ENCODE measurements at places on chromosomes 11 and 22.
A peak's percentile ranks its signal among the peaks of the same experiment; 100 is the strongest.

- no peak for DNase-seq
Measured at GRCh38 chr11:83612891-83613766, 327.0 kb upstream of the CCDC90B start.

DNA sequence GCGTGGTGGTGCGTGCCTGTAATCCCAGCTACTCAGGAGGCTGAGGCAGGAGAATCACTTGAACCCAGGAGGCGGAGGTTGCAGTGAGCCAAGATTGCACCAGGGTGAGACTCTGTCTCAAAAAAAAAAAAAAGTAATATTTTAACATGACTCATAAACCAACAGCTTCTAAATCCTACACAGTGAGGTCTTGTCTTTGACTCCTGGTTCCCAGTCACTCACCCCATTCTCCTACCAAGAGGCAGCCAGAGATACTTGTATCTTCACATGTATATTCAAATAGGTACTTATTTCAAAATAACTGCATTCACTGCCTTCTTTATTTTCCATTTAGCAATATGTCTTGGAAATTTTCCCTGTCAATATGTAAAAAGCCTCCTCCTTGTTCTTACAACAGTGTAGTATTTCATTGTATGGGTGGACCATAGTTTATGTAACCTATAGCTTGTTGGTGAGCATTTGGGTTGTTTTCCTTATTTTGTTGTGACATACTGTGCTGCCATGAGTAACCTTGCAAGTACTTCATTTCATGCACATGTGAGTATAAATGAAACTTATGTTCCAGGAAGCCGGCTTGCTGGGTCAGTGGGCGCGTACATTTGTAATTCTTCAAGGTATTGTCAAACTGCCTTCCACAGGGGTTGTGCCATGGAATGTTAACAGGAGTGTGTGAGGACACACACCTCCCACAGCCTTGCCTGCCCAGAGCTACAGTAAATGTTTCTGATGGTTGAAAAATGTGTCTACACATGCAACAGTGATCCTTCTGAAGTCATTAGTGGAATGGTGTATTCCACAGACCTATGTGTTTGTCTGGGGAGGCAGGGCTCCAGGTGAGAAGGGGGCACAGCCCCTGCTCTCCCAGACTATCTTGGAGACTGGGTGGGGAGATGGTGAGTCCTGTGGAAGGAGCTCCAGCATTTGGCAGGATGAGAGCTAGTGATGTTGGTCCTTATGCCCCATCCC is 47.9 kb downstream of the OSBP2 start:
- no peak for DNase-seq

DNA sequence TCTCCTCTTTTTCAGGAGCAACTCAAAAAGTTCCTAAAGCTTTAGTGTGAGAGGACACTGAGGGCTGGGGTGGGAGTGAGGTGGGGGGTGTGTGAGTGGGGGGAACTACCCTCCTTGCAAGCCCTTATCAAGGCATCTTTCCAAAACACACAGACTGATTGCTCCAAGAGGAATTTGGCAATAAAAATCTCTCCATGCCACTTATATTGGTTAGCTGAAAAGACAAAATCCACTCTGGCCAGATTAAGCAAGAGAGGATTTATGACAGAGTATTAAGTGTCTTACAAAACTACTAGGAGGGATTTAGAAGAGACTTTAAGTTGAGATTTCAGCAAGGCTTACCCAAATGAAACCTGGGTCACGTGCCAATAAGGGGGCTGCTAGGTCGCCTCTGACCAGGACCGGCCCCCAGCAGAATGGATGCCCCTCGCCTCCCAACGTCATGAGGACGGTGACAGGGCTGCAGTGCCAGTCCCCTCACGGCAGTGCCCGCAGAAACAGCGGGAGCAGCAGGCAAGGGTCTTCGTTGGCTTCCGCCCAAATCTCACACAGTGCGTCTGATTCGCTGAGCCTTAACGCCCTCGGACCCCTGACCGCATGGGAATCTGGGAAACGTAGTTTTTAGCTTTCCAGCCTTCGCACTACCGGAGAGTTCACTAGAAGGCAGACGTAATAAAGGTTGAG is 22.1 kb upstream of the CTR9 start:
- DNase-seq, result no peak

- DNase-seq, result no peak
Measured at GRCh38 chr11:117514256-117514655, 186.6 kb downstream of the CEP164 start.

GRCh38 chr11:77039491-77040400 is 5.5 kb downstream of the B3GNT6 start:
- DNase-seq, result peak; percentile 13

DNA sequence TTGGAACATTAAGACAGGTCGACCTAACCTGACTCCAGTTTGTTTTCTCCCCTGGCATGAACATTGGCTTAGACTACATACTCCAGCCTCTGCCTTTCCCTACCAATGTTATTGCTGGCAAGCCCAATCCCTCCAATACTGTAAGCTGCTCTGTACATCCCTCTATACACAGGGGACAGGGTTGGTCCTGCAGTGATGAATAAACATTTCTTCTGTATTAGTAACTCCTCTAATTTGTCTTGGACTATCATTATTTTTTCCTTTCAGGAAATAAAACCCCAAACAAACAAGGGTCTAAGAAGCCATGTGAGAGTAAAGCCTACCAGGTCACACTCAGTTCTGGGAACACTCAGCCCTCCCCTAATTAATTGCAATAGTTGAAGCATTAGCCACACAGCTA is 35.1 kb upstream of the FJX1 start:
- DNase-seq, result no peak

GRCh38 chr22:18114495-18114894 is 3.9 kb downstream of the TUBA8 start:
- DNase-seq, result no peak

DNA sequence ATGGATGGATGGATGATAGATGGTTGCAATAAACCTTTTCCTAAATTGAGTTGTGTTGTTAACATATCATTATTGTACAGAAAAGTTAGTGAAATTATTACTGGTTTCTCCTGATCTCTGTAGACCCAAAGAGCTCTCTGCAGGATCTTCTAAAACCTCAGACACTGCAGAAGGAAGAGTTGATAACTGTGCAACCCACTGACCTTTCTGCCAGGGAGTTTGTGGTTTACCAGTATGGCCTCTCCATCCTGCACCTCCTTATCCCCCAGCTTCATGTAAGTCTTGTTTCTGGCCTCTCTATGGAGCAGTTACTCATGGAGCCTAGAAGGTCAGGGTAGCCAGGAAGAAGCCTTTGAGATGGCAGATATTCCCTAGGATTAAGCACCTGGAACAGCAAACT is 45.6 kb downstream of the BTG4 start:
- DNase-seq, result no peak

DNA sequence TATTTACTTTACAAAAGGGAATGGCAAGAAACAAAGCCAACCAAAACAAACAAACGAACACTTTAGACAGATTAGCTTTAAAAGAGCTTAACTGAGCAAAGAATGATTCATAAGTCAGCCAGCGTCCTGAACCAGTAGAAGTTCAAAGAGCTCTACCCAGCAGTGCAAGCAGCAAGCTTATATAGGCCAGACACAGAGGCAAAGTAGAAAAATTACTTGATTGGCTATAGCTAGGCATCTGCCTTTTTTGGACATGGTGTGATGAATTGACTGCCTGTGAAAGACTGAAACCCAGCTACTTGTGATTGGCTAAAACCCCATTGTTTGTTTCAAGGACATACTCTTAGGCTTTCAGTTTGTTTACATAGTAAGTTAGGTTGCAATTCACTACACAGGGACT is 2120.0 kb upstream of the RAG2 start:
- no peak for DNase-seq

DNA sequence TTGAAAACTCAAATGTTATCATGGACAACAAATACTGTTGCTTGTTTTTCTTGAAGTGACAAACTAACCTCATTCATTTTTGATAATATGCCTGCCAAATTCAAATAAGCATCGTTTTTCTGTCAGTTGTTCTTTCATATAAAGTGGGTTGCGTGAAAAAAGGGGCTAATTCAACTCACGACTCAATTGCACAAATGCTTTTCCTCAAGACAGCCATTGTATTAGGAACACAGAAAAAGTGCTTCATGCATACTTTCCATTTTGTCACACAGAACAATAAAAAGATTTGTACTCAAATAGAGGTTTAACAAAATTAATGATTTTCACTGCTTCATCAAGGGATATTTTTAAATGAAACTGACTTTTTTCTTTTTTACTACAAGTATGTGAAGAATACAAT is 94.6 kb upstream of the ALKBH3 start:
- no peak for DNase-seq

GRCh38 chr11:85137597-85137996 is 489.5 kb downstream of the DLG2 start:
- DNase-seq, result no peak

- DNase-seq, result no peak
Measured at GRCh38 chr11:2002807-2003206, 5.2 kb upstream of the H19 start.

- DNase-seq, result no peak
Measured at GRCh38 chr22:40002935-40003715, 8.4 kb downstream of the FAM83F start.

- no peak for DNase-seq
Measured at GRCh38 chr11:110711448-110711775, 825 bp downstream of the ARHGAP20 start.

DNA sequence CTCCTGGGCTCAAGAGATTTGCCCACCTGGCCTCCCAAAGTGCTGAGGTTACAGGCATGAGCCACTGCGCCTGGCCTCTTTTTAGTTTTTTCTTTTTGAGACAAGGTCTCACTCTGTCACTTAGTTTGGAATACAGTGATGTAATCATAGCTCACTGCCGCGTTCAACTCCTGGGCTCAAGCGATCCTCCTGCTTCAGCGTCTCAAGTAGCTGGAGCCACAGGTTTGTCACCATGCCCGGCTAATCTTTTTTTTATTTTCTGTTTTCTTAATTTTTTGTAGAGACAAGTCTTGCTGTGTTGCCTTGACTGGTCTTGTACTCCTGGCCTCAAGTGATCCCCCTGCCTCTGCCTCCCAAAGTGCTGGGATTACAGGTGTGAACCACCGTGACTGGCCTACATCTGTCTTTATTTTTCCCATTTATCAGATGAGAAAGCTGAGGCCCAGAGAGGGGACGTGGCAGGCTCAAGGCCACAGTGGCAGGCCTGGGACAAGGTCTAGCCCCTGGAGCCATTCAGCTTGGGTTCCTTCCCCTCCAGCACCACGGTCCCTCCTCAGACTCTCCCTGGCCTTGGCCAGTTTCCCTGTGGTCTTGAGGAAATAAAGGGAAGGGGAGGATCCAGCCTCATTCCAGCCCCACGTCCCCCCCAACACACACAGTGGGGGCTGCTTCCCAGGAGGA is 2.8 kb upstream of the KDELR3 start:
- no peak for DNase-seq

- DNase-seq, result no peak
Measured at GRCh38 chr11:12235947-12236743, 125.8 kb downstream of the MICAL2 start.

- no peak for DNase-seq
Measured at GRCh38 chr22:46158283-46158682, 8.0 kb downstream of the PPARA start.

- DNase-seq, result no peak
Measured at GRCh38 chr22:45302751-45303150, 7.0 kb upstream of the FAM118A start.

- DNase-seq, result no peak
Measured at GRCh38 chr22:23212061-23213021, 32.0 kb downstream of the BCR start.

GRCh38 chr11:132258875-132259274 is 888.5 kb downstream of the NTM start:
- DNase-seq, result no peak

DNA sequence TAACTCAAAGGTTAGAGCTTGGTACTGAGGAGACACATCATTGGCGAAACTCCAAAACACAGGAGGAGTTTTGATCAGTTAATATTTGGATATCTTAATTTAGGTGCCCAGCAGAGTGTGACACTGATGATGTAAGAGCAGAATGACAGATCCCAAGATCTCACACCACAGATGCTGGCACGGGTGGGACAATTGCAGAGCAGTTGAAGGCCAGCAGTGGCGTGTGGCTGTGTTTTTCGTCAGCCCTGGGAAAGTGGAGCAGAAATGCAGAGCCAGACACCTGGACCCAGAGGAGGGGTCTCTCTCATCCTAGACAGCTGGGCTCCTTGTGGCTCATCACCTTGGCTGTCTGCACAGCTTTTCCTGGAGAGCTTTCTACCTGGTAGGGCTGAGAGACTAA is 59.7 kb upstream of the CTTN start:
- DNase-seq, result no peak

- no peak for DNase-seq
Measured at GRCh38 chr11:9092853-9093778, 1.7 kb upstream of the SCUBE2 start.

DNA sequence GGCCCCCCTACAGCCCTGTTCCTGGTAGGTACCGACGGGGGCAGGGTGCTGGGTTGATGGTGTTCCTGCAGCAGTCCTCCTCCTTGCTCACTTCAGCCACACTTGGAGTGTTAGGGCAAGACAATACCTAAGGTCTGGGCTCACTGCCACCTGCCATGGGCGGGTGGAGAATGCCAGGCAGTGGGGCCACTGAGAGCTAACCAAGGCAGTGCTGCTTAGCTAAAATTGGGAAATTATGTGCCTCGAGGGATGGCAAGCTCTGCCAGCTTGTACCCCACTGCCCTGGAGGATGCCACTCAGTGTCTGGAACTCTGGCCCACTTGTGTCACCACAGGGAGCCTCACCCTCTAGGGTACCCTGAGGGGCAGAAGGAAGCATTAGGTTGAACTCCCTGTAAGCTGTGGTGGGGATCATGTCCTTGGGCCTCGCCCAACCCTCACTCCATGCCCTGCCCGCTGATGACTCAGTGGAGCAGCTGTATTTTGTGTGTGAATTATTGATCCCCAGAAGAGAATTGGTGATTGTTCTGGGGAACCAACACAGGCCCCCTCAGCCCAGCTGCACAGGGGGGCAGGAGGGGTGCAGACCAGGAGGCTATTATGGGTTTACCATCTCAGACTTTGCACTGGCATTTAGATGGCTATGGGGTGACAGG is 17.7 kb downstream of the PHLDB1 start:
- DNase-seq, result no peak

DNA sequence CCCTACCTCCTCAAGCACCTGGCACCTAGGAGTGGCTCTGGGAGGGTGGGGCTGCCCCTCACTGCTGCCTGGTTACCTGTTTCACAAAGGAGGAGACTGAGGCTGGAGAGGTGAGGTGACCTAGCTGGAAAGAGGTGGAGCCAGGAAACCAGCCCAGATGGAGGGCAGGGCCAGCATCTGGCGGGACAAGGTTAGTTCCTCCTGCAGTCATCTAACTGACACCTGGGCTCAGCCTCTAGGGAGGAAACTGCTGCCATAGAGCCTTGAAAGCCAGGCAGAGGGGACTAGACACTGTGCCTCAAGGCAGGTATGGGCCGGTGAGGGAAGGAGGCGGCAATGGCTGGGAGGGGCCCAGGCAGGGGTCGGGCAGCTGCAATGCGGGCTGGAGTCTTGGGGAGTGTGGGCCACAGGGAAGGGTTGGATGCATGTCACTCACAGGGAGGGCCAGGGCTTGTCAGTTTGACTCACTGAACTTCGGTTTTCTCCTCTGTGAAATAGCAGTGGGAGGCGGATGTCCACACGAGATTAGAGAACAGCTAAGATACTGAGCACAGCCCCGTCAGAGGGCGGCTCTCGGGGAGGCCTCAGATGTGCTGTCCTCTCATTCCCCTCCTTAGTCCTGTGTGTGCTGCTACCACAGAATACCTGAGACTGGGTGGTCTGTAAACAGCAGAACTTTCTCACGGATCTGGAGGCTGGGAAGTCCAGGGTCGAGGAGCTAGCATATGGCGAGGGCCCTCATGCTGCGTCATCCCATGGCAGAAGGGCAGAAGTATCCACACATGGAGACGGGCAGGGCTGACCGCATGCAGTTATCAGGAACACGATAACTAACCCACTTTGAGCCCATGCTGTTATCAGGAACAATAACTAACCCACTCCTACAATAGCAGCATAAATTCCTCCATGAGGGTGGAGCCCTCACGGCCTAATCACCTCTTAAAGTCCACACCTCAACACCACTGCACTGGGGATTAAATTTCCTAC is 16.1 kb downstream of the MGAT3 start:
- DNase-seq, result no peak
